ENCODE measurements at places on chromosomes 3 and 15.

GRCh38 chr3:14925729-14926591 is 21.4 kb upstream of the NR2C2 start:
- DNase-seq: no peak

DNA sequence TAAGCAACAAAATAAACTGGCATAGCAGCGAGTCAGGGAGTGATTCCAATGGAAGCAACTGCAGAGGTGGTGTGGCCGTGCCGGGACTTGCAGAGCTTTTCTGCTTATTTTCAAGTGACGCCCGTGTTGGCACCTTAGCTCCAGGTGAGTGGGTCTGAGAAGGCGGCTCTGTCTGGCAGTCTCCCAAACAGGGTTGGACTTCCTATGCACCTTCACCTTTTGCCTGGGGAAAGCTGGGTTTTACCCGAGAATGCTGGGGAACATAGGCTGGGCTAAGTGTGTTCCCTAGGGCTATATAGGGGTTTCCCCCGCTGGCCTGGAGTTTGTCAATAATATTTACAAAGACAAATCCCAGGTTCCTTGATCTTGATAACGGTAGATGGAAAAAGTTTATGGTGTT is 179.9 kb upstream of the TBL1XR1 start:
- no peak for DNase-seq

GRCh38 chr15:38217191-38217595 is 35.4 kb upstream of the SPRED1 start:
- DNase-seq: no peak

GRCh38 chr3:153679714-153680113 is 441.5 kb upstream of the ARHGEF26 start:
- DNase-seq: no peak

GRCh38 chr3:99951701-99952100 is 134.0 kb downstream of the CMSS1 start:
- no peak for DNase-seq

GRCh38 chr3:149377408-149378364 is at the start of gene TM4SF1:
TM4SF1 (minus strand) TSS chr3:149377649; CDS start chr3:149377547, 102 bp downstream.
- DNase-seq: no peak

- DNase-seq: no peak
Measured at GRCh38 chr3:45848392-45848791, 6.5 kb upstream of the LZTFL1 start.

DNA sequence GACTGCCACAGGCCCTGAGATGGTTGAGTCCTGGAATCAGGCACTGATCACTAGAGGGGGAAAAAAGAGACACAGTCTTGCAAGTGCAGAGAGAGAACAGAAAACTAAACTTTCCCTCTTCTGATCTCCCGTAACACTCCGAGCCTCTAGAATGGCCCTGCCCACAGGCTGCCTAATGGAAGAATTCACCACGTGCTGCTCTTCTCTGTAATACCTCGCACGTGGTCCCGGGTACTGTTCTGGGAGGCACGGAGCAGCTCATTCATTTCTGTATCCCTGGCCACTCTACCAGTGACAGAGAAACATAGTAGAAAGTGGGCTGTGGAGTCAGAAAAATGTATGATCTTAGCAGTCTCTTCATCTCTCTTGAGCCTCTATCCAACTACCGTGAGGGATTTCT is 30.4 kb downstream of the VGLL4 start:
- no peak for DNase-seq

DNA sequence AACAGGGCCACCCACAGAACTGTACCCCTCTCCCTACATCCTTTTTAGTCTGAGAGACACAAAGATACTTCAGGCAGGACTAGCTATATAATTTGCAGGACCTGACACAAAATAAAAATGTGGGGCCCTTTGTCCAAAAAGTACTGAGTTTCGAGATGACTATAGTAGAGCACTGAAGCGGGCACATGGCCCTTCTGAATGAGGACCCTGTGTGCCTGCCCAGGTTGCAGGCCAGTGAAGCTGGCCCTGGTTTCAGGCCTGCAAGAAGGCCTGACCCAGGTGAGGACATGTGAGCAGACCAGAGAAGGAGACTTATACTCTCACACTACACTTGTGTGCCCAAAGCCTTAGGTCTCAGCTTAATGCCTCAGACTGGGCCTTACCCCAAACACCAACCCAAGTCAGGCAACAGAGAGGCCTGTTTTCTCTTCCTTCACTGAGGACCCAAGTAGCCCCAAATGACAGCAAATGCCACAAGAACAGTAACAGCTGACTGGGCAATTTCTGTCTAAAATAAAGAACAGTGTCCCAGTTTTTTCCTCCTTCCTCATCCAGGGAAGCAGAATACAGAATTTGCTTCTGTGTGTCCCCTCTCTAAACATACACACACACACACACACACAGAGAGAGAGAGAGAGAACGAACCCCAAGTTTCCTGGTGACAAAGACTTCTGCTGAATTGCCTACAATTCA is 100.9 kb upstream of the ARHGEF3 start:
- no peak for DNase-seq

DNA sequence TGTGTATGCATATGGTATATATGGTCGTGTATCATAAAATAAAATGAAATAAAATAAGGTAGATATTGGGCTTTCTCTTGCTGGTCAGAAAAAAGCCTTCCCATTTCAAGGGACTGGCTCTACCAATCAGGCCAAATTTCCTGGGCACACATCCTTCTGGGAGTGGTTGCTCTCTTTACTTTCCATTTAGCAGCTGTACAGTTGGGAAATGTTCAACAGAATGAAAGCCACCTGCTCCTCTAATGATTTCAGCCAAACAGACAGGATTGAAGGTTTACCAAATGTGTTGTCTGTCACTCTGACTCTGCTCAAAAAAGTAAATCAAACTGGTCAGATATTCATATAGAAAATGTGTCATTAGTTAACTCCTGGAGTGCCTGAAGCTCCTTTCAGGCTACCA is 380.4 kb downstream of the ROBO2 start:
- no peak for DNase-seq

- no peak for DNase-seq
Measured at GRCh38 chr3:151896246-151897012, 23.0 kb downstream of the SUCNR1 start.

DNA sequence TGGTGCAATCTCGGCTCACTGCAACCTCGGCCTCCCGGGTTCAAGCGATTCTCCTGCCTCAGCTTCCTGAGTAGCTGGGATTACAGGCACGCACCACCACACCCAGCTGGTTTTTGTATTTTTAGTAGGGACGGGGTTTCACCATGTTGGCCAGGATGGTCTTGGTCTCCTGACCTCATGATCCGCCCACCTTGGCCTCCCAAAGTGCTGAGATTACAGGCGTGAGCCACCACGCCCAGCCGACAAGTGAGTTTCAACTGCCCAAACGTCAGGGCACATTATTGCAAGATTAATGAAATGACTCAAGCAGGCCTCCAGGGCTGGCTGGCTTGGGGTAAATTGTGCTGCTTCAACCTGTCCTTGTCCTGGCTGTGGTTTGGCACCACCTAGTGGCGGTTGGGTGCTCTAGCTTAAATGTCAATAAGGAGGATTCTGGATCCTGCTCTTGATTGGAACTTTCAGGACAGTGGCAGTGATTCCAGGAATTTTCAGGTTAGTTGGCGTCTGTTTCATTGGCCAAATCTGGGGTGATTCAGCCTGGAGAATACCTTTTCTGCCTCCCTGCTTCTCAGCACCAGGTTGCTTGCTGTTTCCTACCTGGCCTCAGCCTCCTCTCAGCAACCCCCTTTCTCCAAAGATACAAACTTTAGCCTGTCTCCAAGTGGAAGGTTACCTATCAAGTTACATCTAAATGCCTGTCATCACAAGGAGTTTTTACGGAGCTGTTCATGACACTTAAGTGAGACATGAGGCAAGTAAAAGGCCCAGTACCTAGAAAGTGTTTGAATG is 32.4 kb upstream of the SACM1L start:
- peak; percentile 67 for DNase-seq

DNA sequence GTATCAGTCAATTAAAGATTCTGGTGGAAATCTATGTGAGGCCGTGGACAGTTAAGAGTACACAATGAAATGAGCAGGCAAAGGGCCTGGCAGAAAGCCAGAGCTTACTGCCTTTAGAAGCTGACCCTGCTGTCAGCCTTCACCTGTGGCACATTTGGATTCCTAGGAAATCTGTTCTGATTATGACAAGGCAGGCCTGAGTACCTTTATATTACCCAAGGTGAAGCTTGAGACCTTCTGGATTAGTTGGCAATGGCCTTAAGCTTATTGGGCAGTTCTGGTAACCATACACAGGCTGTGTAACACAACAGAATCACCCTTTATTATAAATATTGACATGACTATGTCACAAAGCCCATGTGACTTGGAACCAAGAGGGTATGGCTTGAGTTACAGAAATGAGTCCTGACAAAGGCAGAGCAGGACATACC is 43.2 kb downstream of the NBEAL2 start:
- DNase-seq: no peak

- DNase-seq: peak; percentile 12
Measured at GRCh38 chr3:46998121-46998851, 18.8 kb downstream of the NBEAL2 start.

GRCh38 chr15:41862515-41863116 is 24.0 kb downstream of the PLA2G4B start:
- no peak for DNase-seq

DNA sequence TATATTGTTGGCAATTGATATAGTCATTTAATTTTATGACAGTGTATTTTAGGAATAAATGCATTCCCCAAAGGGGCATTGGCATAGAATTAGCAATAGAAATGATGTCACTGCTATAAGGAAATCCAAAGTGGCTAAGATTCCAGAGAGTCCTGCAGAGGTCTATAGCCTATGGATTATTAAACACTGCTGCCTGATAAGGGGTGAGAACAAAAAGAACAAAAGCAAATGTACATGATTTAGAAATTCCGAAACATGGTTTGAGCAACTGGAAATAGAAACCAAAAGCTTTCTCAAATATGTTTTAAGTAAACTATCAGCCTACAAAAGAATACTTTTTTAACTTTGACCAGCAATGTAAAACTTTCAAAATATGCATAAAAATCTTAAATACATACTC is 280.1 kb upstream of the RASGRP1 start:
- no peak for DNase-seq

GRCh38 chr15:59244337-59244736 is 37.7 kb downstream of the LDHAL6B start:
- DNase-seq: no peak

GRCh38 chr15:67796196-67797127 is 28.8 kb upstream of the SKOR1 start:
- DNase-seq: no peak

- no peak for DNase-seq
Measured at GRCh38 chr15:33526532-33526931, 215.8 kb downstream of the RYR3 start.

- no peak for DNase-seq
Measured at GRCh38 chr3:52023101-52023770, 27.5 kb upstream of the RPL29 start.

DNA sequence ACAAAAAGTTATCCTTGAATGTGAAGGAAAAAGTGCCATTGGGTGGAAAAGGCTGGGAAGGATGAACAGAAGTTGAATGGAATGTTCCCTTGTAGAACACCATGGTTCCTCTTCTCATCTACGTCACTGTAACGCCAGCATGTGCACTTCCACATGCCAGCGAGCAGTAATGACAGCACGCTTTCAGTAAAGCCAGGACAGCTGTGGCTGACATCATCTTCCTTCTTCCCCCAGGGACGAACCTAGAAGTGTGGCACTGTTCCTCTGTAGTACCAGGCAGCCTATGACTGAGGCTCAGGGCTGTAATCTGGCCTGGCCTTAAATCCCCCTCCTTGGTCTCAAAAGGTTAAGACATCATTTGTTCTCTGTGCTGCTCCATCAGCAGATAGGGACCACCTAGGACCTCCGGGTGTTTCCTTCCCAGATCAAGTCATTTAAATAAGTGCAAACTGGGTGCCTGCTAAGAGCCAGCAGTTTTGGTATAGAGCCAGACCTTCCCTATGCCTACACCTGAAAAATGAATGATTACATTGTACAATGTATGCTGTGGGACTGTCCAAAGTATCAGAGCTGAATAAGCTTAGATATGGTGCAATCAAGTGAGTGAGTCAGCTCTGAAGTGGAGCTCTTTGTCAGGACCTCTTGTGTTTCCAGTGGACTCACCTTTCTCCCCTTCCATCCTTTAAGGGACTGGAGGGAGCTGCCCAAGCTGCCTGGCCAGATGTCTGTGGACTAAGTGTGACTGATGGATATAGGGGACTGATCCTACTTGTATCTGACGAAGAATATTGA is 5.6 kb upstream of the SRPRB start:
- DNase-seq: no peak

DNA sequence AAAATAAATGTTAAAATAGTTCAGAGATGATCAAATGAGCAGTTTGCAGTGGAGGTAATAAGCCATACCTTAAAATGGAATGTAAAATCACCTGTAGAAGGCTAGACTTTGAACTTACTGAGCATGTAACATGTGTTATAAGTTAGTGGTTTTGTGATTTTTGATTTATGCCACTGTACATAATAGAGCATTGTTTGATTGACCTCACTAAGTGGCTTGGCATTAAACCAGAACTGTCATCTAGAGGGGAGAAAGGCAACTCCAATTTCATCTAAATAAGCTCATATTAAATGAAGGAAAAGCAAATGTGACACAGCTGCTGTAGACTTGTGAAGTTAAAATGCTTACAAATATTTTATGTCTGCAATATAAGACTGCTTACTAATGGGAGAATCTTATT is 387.9 kb downstream of the ZIC1 start:
- no peak for DNase-seq

GRCh38 chr15:101558221-101558941 is 68.9 kb upstream of the PCSK6 start:
- no peak for DNase-seq

- DNase-seq: no peak
Measured at GRCh38 chr15:40232625-40233070, 6.2 kb upstream of the PAK6 start.

DNA sequence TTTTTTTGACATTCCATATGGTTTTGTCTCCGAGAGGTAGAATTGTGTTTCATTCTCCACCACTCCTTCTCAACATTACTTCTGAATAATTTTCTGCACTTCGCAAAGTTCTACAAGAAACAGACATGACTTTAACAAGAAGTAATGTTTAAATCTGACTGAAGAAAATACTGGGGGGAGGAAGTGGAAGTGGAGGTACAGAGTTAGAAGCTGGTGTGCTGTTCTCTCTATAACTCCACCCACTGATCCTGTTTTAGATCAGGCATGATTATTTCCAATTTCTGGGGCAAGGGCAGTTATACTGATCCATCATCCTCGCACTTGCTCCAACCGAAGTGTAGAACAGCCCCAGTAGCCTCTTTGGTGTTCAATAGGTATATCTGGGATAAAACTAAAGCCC is 9.2 kb upstream of the MCCC1 start:
- no peak for DNase-seq

- no peak for DNase-seq
Measured at GRCh38 chr3:133853925-133854227, 41.8 kb downstream of the RAB6B start.

GRCh38 chr3:58164199-58164879 is 46.4 kb downstream of the DNASE1L3 start:
- DNase-seq: no peak

- no peak for DNase-seq
Measured at GRCh38 chr3:154285221-154285620, 39.1 kb downstream of the DHX36 start.

- DNase-seq: no peak
Measured at GRCh38 chr15:44670087-44670950, 6.9 kb upstream of the SPG11 start.

DNA sequence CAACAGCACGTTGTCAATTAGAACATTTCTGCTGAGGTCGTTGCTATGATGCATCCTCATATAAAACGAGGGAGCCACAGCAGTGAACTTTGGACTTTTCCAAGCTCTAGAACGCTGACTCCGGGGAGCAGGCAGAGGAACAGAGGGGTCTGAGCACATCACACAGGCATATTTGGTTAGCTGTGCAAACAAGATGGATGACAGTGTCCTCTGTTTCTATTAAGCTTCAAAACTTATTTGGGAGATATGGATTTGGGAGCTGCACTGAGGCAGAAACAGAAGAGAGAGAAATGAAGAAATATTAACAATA is 278.0 kb upstream of the TBL1XR1 start:
- no peak for DNase-seq

Measured in activated naive CD4-positive, alpha-beta T cell (primary cell).